ENCODE measurements at places on chromosomes 3 and 15.

DNA sequence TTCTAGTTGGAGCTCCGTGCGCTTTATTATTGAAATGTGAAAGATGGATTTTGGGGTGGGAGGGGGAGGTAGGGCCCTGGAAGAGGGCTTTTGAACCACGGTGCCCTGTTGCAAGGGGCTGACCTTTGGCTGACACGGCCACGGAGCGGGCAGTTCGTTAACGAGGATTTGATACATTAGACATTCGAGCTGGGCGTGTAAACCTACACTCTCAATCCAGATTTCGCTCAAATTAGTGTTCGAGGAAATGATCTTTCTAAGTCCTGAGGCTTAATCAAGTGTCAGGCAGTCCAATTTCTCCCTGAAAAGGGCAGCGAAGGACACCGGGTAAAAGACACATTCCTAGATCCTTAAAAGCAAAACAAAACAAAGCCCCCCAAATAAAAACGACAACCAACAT lies 13.0 kb downstream of the ZIC1 start:
- DNase-seq, result no peak

GRCh38 chr3:81753416-81754027 lies 7.9 kb downstream of the GBE1 start:
- no peak for DNase-seq

- DNase-seq, result no peak
These were observed 204.6 kb upstream of the NR2F2 start for GRCh38 chr15:96125721-96126415.

DNA sequence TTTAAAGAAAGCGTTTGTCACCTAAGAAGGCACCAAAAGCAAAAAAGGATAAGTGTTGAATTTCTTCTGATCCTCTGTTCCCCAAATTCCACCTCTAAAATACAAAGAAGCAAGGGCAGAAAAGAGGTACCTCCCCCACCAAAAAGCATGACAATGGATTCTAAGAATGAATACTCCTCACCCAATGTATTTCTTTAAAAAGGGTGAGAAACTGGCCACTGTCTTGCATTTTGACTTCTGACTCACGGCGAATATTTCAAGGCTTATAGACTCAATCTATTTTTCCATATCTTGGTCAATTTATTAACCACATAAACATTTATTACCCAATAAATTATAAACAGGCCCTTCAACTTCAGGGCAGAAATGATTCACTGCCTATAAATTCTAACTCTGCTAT lies 131.1 kb downstream of the NR1I2 start:
- no peak for DNase-seq

GRCh38 chr3:104878395-104878794 lies 488.3 kb upstream of the ALCAM start:
- DNase-seq, result no peak

DNA sequence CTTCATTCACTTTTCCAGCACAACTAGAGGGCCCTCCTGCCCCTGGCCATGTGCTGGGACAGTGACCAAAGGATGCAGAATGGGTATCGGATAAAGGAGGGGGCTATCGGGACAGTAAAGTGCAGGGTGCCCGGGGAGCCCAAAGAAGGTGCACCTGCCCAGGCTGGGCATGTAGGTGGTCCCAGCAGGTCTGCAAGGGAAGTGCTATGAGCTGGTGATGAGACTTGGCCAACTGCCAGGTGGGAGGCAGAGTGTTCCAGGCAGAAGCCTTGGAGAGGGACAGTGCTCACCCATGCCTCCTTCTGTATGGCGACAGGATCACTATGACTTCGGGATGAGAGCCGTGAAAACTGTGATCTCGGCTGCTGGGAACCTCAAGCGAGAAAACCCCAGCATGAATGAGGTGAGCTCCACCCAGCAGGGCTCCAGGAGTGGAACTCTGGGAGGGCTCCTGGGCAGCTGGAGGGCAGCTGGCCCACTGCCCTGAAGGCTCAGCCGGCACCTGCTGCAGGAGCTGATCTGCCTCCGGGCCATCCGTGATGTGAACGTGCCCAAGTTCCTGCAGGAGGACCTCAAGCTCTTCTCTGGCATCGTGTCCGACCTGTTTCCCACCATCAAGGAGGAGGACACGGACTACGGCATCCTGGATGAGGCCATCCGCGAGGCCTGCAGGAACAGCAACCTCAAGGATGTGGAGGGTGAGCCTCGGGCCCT lies 48.4 kb downstream of the DNAH1 start:
- no peak for DNase-seq

GRCh38 chr15:50939911-50940310 lies 31.4 kb downstream of the AP4E1 start:
- no peak for DNase-seq

GRCh38 chr3:51687431-51688205 lies 16.6 kb downstream of the TEX264 start:
- DNase-seq, result no peak

- DNase-seq, result no peak
These were observed 179.2 kb downstream of the CLSTN2 start for GRCh38 chr3:140113996-140114788.

DNA sequence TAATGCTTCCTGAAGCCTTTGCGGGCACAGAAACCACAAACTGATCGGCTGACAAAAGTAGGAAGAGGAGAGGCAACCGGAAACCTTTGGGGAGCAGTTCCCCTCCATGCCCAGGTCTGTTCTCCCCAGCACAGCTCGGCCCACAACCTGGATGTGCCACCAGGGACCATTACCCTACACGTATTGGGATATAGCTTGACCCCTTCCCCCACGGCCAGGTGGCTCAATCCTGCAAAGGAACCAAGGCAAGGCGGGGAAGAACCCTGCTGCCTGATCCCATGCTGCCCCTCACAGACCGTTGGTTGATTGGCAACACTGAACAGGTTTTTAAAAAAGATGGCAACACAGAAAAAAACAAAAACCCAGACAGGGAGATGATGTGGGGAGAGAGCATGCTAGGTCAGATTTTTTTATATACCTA lies 19.7 kb upstream of the TCAIM start:
- DNase-seq, result no peak
